ENCODE measurements at places on chromosomes 5 and 9. TPM values are rescaled to one million over a fixed set of nuclear protein-coding genes. Genes with fewer than 3 reads are reported as not detected.

Gene FRMD3
- total RNA-seq: 1.3 TPM

Gene IFNA2
- total RNA-seq: not detected

Gene TAS2R1
- total RNA-seq: not detected

Gene CER1
- not detected for total RNA-seq

Gene SH2D3C
- 0.25 TPM for total RNA-seq

Gene TNFSF8
- total RNA-seq: not detected

Gene ALG2
- 29.3 TPM for total RNA-seq
